ENCODE measurements at places on chromosomes 12 and 14.

- DNase-seq = no peak
These were observed 15.2 kb downstream of the SCNN1A start for GRCh38 chr12:6360080-6360571.

- no peak for DNase-seq
These were observed 20.0 kb downstream of the AMDHD1 start for GRCh38 chr12:95963096-95963495.

DNA sequence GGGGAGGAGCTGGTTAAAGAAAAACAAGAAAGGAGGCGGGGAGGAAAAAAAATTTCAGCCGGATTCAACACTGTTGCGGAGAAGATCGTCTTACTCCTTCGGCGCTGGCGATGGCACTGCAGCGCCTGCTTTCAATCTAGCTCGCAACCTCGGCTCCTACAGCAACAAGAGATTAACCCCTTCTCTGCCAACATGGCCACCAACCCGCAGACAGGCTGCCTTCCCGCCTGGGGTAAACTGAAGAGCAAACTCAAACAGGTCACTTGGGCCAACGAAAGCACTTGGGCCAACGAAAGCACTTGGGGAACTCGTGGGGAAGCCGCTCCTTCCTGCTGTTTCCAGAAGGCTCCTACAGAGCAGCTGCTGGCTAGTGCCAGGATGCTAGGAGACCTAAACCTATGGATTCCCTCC lies 73.7 kb downstream of the CIT start:
- no peak for DNase-seq

DNA sequence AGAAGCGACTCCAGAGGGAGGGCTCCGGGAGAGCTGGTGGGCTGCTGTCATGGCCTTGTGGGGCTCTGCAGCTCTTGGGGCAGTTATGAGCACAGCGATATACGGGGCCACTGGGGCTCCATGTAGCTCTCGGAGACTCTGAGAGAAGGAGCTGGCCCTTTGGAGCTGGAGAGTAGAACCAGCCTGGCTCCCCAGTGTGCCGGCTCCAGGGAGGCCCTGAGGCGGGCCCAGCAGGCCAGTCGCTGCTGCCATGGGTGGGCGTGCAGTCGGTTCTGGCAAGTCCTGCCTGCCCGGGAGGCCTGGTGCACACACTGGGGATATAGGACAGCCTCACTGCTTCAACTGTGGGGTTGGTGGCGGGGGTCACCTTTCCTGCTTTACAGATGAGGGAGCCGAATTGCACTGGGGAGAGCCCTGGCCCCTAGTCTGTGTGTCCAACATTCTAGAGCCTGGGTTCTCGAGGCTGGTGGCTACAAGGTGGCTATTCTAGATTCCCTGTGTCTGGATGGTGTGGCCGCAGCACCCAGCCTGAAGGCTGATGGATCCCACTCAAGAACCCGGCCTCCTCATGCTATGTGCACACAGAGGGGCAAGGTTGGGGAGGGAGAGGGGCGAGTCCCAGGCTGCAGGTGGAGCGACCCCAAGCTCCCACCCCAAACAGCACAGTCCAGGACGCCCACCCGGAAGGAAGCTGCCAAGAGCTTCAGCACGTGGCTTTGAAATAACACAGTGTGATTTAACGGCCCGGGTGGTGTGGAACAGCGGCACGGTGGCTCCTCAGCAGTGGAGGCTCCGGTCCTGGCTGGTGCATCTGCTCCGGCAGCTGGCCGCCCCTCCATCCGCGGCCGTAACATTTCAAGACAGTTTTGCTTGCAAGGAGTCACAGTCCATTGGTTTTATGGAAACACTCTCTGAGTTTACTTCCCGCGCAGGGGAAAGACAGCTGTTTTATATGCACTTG lies 188.3 kb upstream of the C14orf180 start:
- no peak for DNase-seq

GRCh38 chr12:51270067-51270950 lies at the start of gene SMAGP:
Gene SMAGP (minus strand): TSS chr12:51270415. CDS start chr12:51269278, 1,137 bp downstream.
- DNase-seq = no peak

- no peak for DNase-seq
These were observed 188.7 kb downstream of the KITLG start for GRCh38 chr12:88391556-88391955.

GRCh38 chr14:72704502-72704901 lies 189.4 kb downstream of the DPF3 start:
- DNase-seq = no peak
